Colonic mucosa (tissue), 4 donors: ENCODE measurements at places on chromosomes 4 and X. TPM values are rescaled to one million over a fixed set of nuclear protein-coding genes. Genes with fewer than 3 reads are reported as not detected.

The KDM5C gene
- 115 TPM for total RNA-seq

The RASL11B gene
- total RNA-seq, result not detected

DNA sequence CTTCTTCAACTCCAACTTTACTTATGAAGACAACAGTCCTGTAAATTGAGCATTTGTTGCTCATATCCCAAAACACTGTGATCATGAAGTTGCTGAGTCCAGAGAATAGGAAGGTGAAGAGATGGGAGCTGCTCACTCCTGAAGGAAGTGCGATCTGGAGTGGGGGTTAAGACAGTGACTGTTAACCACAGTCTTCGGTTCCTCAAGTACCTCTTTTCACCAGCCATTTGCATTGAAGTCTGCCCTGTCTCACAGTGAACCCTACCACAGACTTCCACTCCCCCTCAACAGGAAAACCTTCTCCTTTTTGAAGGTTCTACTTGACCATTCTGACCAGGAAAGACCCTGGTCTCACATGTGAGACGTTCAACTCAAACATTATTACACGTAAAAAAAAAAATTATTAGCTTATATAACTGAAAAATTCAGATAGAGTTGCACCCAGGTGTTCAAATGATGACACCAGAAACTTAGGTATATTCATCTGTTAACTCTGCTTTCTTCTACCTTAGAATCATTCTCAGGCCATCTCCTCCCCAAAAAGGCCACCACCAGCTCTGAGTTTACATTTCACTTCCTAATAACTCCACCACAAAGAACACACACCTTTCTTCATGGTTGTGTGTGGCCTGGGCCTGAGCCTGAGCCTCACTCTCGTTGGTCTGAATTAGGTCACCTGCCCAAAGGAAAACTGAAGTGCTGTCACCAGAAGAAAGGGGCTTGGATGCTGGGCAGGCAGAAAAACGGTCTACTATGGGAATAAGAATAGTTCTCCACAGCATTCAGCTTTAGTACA, 199.2 kb downstream of the DCTD start:
- no peak for DNase-seq

DNA sequence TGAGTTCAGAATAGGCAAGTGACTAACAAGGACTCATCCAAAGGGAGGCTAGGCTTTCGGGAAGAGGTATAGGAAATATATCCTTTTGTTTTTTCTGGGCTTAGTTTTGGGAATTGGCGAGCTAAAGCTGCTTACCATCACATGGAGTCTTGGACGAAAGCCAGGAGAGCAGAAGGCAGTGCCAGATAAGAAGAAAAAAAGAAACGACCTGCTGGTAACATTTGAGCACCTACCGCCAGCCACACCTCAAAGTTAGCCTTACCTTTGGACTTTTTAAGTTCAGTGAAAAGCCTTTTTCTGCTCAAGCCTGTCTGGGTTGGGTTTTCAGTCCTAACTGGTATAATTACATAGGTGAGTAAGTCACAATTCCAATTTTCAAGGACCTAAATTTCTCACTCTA, 85.1 kb upstream of the LCORL start:
- peak; percentile 84 for DNase-seq

GRCh38 chrX:134431894-134432293, 28.1 kb upstream of the HPRT1 start:
- DNase-seq, result no peak

- no peak for DNase-seq
These were observed 211.6 kb downstream of the DCLK2 start for GRCh38 chr4:150289881-150290280.

DNA sequence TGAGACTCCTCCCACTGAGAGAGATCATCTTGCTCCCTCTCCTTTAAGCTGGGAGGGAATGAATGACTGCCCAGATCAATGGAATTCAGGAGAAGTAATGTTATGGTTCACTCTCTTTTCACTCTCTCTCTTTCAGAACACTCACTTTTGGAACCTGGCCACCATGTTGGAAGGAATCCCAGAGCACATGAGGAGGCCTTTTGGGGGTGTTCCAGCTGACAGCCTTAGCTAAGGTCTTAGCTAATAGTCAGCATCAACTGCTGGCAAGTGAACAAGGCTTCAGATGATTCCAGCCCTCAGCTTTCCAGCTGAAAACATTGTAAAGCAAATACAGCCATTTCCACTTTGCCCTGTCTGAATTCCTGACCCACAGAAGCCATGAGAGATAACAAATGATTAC, 124.0 kb upstream of the CLNK start:
- no peak for DNase-seq

DNA sequence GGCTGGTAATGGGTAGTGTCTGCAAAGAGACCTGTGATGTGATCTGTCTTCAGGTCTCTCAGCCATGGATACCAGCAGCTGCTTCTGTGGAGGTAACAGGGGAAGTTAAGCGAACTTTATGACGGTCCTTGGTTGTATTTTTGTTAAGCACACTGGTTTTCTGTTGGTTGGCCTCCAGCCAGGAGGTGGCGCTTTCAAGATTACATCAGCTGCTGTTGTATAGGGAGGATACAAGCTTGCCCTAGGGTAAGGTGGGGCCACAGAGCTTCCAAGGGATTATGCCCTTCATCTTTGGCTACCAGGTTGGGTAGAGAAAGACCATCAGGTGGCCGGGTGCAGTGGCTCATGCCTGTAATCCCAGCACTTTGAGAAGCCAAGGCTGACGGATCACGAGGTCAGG, 834.2 kb upstream of the GALNTL6 start:
- DNase-seq, result no peak

The GLRA3 gene
- total RNA-seq, result not detected

GRCh38 chr4:87865960-87866598, 33.3 kb downstream of the MEPE start:
- no peak for DNase-seq

- DNase-seq, result no peak
These were observed 132.2 kb upstream of the C1QTNF7 start for GRCh38 chr4:15295421-15296162.

GRCh38 chrX:31179203-31179602, 107.4 kb upstream of the FTHL17 start:
- no peak for DNase-seq

- no peak for DNase-seq
These were observed 431.1 kb upstream of the HTR2C start for GRCh38 chrX:114152801-114153200.

The UGT2A3 gene
- 135 TPM for total RNA-seq

The GUCY1B1 gene
- total RNA-seq, result 1.2 TPM

DNA sequence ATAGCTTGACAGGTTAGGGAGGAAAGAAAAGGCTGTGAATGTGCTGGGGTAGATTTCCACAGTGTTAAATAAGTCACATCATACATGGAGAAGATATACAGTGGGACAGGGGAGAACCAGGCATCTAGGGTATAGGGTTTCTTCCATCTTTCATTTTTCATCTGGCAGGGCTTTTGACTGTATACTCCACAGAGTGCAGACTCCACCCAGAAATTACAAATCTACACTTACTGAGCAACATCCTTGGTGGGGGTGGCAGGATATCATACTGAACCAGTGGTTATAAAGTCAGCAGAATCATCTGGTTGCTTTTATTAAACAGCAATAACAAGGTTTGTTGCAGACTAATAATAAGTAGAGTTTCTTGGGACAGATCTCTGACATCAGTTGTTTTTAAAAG, 154.2 kb downstream of the NPNT start:
- no peak for DNase-seq

GRCh38 chrX:153953342-153953830, 8.9 kb upstream of the RENBP start:
- DNase-seq, result peak; percentile 70

The ANAPC10 gene
- 12.8 TPM for total RNA-seq

The WAS gene
- 3.0 TPM for total RNA-seq

DNA sequence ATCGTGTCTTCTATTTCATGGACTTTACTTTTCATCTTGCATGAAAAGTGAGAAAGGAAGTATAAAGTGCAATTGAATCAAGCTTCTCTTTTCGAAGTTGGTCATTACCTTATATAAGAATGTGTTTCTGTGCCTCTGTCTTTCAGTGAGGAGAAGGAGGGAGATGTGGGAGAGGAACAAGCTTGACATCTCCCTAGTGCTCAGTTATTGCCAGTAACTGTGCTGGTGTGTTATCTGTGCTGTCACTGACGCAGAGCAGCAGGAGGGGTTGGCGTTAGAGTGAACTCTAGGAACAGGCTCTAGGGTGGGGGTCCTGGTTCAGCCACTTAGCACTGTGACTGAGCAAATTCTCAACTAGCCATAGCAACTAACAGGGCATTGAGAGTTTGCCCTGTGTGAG, 34.0 kb upstream of the TBC1D9 start:
- DNase-seq, result no peak
